ENCODE measurements at places on chromosomes 7 and 10.

- DNase-seq, result no peak
These were observed 16.4 kb downstream of the ARL4A start for GRCh38 chr7:12703881-12704280.

GRCh38 chr7:99305473-99306260 lies 20.0 kb upstream of the ARPC1A start:
- no peak for DNase-seq

DNA sequence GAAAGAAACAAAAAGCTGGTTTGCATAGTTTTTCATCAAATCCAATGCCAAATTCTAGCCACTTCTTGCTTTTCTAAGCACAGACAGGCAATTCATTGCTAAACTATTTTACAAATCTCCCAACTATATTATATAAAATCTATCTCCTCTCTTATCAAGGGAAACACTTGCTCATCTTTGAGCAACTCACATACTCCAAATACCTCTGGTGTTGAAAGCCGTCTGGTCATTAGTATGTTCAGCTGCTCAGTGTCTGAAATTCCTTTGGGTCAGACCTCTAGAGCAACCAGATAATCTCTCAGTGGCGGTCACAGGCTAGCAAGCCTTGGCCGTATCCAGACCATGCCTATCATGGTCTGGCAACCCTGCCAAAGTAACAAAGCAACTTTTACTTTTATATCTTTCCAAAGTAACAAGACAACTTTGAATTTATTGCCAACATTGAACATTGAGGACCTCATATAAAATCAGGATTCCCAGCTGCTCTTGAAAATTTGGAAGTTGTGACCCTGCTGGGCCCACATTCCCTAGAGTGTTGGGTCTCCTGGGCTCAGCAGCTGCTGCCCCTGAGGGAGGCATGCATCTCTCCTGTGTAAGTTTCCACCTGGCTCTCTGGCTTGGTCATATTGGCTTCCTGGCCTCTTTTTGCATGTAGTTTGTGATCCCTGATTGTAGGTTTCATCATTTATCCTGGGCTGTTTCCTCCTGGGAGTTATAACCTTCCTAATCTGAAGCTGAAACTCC lies 56.8 kb upstream of the LANCL2 start:
- no peak for DNase-seq

DNA sequence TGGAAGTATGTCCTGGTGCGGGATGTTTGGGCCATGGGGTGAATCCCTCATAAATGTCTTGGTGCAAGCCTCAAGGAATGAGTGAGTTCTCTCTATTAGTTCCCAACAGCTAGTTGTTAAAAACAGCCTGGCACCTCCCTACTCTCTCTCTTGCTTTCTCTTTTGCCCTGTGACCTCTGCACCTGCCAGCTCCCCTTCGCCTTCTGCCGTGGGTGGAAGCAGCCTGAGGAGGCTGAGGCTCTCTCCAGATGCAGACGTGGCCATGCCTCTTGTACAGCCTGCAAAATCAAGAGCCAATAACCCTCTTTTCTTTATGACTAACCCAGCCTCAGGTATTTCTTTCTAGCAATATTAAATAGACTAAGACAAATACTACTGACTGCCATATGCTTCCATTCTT lies 210.3 kb downstream of the POM121L12 start:
- DNase-seq, result no peak

GRCh38 chr10:130784326-130784725 lies 527.2 kb downstream of the TCERG1L start:
- no peak for DNase-seq

DNA sequence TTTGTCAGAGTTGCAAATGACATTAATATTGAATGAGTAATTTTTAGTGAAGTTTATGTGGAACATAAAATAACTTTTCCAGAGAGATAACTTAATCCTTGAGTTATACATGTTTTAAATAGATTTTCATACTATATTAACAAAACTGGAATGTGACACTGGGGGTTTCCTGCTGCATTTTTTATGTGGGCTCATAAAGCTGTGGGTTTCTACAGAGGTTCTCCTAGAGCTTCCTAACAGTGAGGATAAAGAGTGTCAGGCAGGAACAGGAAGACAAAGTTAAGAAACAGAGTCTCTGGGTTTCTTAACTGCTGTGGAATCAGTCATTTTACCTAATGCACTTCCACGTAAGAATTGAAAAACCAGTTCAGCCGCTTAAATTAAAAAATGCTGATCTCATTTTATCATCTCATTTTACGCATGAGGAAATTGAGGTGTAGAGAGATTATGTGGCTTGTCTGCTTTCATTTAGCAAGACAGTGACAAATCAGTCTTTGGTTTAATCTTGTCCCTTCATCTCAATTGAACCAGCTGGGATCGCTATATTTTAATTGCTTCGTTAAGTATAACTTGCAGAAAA lies 5.0 kb downstream of the CD36 start:
- no peak for DNase-seq

DNA sequence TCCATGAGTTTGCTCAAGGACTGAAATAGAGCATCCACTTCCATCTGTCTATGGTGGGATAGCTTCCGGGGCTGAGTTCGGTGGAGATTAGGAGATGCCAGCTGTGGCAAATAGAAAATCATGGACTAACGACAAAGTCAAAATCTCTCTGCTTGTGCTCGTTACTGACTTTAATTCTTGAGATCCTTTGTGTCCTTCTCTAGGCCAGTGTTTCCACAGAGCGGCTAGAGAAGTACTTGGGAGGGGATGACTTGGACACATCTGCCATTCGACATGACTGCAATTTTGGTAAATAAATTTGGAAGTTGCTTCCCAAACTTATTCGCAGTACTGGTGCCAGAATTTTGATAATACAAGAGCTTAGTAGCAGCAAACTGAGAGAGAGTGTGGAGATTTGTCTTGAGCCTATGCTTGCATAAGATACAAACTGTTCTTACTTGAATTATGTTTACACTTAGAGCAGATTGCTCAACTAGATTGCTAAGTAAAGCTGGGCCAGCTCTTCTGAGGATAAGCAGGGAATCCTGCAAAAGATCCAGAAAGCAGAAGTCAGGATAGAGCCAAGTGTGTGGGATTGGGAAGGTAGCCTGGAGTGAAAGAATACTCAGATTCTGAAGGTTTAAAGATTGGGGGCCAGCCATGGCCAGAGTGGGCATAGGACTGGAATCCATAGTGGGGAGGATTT lies 27.6 kb downstream of the ABCC2 start:
- no peak for DNase-seq

DNA sequence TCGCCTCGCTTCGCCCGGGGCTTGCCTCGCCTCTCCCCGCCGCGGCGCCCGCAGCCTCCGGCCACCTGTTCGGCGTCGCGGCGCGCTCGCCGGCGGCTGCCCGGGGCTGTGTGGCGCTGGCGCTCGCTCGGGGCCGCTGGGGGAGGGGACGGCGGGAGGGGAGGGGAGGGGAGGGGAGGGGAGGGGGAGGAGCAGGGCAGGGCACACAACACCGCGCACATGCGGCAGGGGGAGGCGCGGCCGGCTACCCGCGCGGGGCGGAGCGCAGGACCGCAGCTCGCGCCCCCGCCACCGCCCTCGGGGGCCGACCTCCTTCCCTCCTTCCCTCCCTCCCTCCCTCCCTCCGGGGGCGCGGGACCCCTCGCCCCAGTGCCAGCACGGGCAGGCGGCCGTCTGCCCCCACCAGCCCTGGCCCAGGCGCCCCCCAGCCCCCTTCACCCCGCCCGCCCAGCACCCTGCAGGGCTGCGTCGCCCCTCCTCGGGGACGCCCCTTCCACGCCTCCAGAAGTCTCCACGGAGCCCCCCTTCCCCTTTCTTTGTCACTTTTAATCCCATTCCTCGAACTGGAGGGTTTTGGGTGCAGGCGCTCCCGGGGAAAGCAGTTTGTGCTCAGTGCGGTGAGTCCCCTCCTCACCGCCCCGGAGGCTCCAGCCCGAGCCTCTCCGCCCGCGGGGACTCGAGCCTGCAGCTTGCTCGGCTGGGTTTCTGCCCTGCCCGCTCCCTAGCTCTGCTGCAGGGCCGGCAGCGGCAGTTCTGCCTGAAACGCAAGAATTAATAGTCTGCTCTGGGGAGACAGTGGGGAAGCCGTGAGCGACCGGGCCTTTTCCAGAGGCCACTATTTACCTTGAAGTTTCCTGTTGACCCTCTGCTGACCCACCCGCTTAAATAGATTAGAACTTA lies at the start of gene PARD3:
Gene PARD3, minus strand, starts transcription at position 112 of the 900 bp plus-strand sequence. CDS start 301 bp downstream, outside the sequence.
- no peak for DNase-seq

- DNase-seq, result no peak
These were observed 20.6 kb upstream of the TBXAS1 start for GRCh38 chr7:139808427-139808826.

DNA sequence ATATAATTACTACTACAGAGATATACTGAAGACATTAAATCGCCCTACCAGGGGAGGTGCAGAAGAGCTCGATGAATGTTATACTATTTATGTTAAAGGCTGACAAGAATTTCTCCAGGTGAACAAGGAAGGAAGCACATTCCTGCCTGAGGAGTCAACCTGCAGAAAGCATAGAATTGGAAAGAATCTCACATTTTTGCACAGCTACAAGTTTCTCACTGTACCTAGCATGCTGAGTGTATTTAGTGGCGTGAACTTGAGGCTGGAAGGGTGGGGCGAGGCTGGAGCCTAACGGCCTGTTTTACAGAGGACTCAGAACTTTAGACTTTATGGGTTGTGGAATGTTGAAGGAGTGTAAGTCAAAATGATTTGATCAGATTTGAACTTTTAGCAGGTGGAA lies 373.6 kb upstream of the LRGUK start:
- no peak for DNase-seq

DNA sequence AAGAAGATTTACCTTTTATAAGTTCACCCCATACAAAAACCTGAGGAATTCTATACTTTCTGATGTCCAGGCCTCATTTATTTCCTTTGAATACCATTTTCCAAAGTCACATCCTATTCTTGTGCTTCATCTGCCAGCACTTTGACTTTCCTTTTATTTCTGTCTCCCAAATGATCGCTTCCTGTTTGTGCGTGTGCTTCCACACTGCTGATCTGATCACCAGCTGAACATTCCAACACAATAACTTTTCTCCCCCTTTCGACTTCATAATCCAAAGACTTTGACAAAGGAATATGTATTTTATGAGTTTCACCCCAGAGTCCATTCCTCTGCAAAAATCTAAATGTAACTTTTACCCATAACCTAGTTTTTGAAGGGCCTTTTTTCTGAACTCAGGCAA lies 3.1 kb downstream of the ELAPOR2 start:
- no peak for DNase-seq

DNA sequence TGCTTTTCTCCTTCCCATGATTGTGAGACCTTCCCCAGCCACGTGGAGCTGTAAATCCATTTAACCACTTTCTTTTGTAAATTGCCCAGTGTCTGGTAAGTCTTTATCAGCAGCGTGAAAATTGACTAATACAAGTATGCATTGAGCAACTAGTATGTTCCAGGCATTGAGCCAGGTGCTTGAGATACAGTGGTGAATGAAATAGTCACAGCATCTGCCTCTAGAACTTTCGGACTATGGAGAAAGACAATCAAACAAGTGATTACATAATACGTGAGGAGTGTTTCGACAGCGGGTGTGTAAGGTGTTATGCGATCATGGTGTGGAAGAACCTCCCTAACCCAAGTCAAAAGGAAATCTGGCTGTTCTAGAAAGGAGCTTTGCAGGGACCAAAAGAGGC lies 21.6 kb upstream of the NUP205 start:
- DNase-seq, result no peak

GRCh38 chr7:95546647-95547046 lies 49.7 kb downstream of the PDK4 start:
- DNase-seq, result no peak

- DNase-seq, result no peak
These were observed 306.8 kb upstream of the CDC14C start for GRCh38 chr7:48617508-48617907.

DNA sequence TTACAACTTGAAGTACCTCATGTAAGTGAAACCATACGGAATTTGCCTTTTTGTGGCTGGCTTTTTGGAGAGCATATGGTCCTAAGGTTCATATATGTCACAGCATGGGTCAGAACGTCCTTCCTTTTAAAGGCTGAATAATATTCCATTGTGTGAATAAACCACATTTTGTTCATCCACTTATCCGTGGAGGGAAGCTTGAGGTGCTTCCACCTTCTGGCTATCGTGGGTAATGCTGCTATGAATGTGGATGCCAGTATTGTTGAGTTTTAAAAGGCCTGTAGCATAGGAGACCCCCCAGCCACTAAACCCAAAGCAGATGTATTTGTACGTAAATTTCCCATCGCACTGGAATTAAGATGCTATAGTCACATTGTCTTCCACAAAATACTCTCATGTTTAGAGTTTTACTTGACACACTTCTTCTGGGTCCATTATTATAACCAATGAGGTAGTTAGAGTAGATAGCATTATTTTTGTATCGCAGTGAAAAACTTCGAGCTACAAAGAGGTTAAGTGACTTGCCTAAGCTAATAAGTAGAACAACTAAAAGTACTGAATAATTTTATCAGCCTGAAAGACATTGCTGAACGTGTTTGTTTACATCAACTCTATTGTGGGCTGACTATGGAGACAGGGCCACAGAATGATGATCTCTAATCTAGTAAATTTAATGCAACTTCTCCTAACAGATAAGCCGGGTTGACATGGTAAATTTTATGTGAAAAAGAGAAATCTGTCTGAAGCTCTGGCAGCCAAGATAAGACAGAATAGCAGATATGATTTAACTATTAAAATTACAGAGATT lies 183.0 kb upstream of the CTBP2 start:
- DNase-seq, result no peak

- DNase-seq, result no peak
These were observed 43.3 kb upstream of the SLC26A3 start for GRCh38 chr7:107846324-107846723.

GRCh38 chr10:22801785-22802184 lies 87.4 kb upstream of the PIP4K2A start:
- DNase-seq, result no peak

- no peak for DNase-seq
These were observed 64.3 kb downstream of the MGMT start for GRCh38 chr10:129531195-129531968.

DNA sequence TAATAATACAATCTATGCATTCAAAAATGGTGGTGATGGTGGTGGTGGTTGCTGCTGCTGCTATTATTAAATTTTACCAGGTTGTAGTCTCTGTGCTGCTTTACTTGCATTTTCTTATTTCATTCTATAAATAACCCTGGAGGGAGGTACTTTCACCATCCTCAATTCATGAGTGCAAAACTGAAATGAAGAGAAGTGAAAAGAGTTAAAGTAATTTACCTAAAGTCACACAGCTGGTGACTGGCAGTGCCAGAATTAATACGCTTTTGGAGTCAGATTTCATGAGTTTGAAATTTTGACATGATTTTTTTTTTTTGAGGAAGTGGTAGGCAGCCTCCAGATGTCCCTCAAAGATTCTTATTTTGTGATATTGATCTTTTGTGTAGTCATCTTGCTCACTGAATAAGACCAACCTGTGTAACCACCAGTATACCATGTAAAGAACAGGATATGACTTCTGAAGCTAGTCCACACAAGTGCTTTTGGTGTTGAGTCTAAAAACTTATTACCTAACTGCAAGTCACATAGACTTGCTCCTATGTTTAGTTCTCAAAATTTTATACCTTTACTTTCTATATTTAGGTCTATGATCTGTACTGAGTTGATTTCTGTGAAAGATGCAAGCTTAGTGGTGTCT lies 218.8 kb downstream of the ZWINT start:
- DNase-seq, result no peak

Measured in activated CD8-positive, alpha-beta memory T cell treated with anti-CD3 and anti-CD28 coated beads for 1 hour (primary cell).